ENCODE measurements at places on chromosomes 1 and 21.

GRCh38 chr1:151624783-151625182, 12.9 kb downstream of the SNX27 start:
- no peak for DNase-seq

DNA sequence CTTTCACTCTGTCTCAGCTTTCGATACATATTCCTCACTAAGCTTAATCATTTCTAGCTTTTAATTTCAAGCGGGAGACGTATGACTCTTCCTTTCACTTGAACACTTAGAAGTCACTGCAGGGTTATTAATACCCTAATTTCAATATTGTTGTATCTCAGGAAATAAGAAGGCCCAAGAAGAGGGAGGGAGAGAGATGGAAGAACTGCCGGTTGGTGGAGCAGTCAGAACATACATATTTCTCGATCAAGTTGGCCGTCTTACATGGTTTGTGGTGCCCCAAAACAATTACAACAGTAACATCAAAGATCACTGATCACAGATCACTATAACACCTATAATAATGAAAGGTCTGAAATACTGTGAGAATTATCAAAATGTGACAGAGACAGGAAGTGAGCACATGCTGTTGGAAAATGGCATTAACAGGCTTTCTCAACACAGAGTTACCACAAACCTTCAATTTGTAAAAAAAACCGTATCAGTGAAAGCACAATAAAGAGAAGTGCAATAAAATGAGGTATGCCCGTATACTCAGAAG, 145.4 kb upstream of the HP1BP3 start:
- no peak for DNase-seq

DNA sequence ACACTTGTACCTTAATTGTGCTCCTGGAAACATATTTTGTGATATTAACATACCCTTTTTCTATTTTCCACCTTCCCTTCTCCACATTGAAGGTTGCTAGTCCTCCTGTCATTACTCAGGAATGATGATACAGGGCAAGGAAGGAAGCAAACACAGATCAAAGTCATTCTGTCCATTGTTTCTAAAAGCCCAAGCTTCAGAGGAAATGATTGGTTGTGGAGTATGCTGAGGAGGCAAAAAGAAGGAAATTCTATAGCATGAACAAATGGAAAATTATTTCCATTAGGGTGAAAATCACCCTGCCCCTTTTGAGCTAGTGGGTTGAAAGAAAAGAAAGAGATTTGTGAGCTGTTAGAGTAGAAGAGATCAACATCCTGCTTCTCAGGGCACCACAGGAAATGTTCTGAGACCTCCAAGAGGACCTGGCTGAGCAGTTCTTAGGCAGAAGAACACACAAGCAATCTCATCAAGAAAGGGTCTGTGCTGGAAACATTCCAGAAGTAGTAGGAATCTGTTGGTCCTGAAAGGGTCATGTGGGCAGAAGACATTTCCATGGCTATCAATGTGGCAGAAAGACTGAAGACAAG, 29.0 kb upstream of the PRRX1 start:
- DNase-seq, result peak; percentile 36

DNA sequence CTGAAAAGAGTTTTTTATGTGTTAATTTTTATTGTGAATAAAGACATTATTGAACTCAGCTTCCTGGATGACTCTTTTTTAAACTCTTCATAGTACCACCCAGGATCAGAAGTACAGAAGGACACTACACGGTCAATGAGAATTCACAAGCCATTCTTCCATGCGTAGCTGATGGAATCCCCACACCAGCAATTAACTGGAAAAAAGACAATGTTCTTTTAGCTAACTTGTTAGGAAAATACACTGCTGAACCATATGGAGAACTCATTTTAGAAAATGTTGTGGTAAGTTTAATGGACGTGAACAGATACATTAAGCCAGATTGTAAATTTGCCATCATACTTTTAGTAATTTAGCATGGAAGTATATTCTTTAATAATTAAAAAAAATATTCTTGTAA, 249.5 kb downstream of the TPR start:
- no peak for DNase-seq

DNA sequence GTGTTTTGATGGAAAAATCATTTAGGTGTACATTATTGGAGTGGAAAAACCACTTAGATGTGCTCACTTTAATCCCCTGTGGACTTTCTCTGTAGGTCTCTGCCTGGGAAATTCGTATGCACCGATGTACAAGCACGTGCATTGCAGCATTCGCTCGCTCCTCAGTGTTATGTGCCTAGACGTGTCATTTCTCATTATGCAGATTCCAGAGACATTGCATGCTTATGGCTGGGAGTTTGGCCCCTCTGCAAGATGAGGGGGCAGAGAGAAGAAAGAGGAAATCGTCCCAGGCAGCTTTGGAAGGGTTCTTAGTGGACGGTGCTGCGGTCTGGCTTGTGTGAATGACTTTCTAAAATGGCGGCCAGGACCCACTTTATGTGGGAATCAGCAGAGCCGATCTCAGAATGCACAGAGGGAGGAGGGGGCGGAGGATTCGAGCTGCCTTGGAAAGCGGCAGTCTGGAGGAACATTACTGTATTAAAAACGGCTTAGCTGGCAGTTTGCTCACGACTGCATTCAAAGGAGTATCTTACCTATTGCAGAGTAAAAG, 2.3 kb downstream of the SPEN start:
- peak; percentile 69 for DNase-seq

GRCh38 chr1:199914546-199914945, 113.0 kb upstream of the NR5A2 start:
- DNase-seq, result no peak

- DNase-seq, result peak; percentile 55
Measured at GRCh38 chr1:24930260-24931145, at the start of gene RUNX3. Gene RUNX3 (minus strand): TSS chr1:24930276. CDS start chr1:24929868, 408 bp downstream.

- DNase-seq, result peak; percentile 83
Measured at GRCh38 chr1:37945743-37946702, 830 bp downstream of the INPP5B start.

DNA sequence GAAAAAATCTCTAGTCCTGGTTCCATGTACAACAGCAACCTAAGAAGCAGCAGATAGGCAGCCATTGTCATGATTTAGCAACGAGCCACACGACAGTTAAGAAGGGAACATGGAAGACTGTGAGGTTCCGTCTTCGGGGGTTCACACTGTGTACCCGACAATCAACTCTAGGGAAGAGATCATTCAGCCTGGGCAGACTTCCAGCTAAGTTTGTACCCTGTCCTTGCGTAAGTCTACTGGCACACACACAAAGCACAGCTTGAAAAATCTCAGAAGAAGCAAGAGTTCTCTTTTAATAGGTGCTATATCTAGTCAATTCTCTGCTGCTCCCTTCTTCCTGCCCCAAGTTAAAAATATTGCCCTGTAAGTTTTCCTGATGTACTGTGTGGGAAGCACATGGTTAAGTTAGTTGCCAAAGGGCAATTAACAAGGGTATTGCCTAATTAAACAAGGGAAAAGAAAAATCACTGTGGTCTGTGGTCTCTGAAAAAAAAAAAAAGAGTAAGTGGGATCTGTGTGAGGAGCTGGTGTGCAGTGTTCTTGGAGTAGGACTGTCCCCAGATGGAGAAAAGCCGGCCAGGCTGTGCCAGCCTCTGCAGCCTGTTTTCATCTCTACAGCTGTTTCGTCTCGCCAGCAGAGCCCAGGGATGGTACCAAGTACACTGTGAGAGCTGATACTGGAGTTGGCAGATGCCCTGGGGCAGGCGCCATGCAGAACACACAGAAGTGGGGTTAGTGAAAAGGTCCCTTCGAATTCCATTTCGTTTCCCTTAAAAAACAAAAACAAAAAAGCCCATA, 6.4 kb upstream of the MYBPHL start:
- no peak for DNase-seq

DNA sequence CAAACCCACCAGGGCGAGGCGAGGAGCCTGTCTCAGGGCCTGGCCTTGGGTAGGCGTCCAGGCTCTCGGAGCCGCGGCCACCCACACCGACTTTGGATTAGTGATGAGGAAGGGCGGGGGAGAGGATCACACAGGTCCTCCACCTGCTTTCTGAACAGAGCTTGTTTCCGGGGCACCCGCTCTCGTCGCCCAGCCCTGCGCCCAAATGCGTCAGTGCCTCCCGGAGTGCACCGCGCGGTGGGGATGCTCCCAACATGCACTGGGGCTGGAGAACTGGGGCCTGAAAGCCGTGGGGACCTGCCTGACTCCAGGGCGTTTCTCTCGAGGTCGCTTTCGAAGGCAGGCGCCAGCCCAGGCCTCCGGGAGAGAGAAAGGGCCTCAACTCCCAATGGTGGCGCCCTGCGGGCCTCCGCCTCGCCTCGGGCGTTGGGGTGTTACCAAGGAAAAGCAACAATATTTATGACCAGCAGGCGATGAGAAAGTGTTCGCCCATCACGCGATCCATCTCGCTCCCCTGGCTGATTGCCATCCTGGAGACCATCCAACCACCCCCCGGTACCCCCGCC, 8.9 kb upstream of the LHX8 start:
- DNase-seq, result no peak

DNA sequence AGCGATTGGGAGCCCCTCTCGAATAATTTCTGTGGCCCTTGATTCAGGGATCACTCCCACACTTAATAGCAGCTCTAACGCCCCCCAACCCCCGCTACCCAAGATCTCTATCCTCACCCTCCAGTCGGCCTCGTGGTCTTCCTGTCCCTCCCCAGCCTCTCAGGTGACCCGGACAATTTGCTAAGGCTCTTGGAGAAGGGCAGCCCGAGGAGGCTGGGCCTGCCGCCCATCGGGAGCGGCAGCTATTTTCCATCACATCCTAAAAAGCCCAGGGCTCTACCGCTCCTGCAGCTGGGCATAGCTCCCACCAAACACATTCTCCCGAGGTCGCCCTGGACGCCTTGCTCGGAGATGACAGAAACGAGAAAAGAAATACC, 12.0 kb upstream of the PHLDA3 start:
- DNase-seq, result no peak

GRCh38 chr1:54125386-54126070, 27.3 kb downstream of the CDCP2 start:
- DNase-seq, result no peak

DNA sequence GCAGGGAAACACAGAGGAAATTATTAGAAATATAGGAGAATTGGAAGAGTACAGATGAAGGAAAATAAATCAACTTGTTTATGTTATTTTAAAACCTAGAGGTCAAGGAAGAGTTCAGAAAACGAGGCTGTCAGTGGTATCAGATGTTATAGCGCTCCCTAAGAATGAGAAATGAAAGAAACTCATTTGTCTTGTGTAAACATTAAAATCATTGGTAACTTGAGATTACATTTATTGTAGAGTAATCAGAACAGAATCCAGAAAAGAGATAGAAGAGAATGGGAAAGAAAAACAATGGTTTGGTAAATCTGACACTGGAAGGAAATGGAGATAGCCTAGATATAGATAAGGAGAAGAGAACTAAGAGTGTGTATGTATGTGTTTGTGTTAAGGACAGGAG, 106.4 kb downstream of the ATF6 start:
- DNase-seq, result no peak

DNA sequence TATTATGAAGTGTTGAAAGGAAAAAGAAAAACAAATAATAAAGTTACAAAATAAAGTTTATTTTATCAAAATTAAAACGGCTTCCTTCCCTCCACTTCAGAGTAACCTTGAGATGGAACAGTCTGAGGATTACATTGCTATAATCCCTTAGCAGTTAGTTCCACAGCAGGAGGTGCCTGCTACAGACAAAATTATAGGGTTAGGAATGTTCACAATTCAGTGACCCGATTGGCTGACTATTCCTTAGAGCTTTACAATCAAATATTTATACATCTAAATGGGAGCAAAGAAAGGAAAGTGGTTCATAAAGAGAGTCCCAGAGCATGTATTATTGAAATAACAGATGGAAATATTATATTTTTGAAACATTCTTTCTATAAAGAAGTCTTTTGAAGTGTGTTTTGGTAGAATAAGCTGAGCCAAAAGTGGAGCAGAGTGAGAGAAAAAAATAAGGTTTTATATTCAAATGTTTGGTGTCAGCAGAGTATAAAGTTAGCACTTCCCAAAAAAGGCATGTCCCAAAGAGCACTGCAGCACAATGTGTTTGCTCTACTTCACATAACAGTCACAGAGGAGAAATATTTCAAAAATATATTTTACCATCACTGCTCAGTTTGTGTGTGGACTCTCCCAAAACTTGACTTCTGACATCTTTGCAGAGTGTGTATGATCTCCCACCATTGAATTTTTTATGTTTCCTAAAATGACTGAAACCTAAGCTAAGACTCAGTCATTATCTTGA, 71.4 kb upstream of the GORAB start:
- no peak for DNase-seq

DNA sequence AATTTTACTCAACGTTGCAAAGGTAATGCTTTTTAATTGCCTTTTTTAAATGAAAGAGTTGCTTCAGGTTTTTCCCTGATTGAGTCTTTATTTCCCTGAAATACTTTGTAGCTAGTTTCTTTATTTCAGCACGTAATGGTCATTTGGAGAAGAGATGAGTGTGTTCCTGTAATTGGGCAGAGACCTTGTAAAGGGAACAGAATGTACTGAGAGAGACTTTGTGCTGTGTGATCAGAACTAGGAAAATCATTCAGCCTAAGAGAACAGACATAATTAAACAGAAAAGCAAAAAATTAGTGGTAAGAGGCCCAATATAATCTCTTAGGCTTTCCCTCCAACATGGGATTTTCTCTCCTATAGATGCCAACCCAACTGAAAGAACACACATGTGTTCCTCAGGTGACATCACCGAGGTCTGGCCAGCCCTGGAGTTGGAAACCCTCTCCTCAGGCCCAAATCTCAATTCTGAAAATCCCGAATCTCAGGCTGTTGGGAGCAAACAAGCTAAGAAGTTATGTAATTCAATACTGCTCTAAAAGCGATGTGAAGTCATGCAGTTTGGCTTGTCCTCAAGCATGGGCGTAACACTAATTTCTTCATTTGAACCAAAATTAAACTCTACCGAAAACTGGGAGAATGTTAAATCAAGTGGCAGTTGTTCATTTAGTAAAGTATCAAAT, 102.0 kb downstream of the TGFB2 start:
- no peak for DNase-seq

GRCh38 chr1:233679591-233680373, 65.9 kb downstream of the KCNK1 start:
- no peak for DNase-seq

GRCh38 chr1:15708486-15709137, 24.5 kb downstream of the PLEKHM2 start:
- DNase-seq, result no peak

- peak; percentile 86 for DNase-seq
Measured at GRCh38 chr1:77538956-77539518, 143.4 kb downstream of the ZZZ3 start.

- peak; percentile 93 for DNase-seq
Measured at GRCh38 chr1:234544087-234544579, 65.2 kb upstream of the TARBP1 start.

DNA sequence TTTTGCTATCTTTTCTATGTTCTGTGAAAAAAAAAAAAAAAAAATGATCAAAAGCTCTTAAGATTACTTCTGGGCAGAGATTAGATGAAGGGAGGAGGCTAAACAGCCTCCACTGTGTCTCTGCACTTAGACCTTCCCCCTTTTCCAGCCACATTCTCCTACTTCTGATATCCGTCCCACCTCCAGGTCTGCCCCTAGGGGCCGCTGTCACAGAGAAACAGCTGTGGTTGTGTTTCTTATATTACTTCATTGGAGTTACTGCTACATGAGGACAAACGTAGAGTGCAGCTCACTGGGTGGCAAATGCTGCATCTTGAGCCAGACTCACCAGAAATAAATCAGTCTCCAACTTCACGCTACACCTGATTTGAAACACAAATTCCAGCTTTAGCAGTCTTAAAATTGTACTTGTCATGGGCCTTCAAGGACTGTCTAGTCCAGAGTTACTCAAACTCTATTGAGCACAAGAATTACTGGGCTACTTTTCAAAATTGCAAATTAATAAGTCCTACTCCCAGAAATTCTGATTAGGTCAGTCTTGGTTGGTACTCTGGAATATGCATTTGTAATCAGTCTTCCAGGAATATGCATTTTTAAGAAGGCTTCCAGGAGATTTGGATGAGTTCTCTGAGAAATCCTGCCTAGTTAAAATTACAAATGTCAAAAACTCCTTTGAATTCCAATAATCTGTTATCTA, 125.2 kb upstream of the PTBP2 start:
- DNase-seq, result peak; percentile 44

All from HT1080 (cell line).